ENCODE measurements at places on chromosomes 11 and 22.

GRCh38 chr11:96339706-96340554 lies 3.1 kb downstream of the MAML2 start:
- no peak for DNase-seq

DNA sequence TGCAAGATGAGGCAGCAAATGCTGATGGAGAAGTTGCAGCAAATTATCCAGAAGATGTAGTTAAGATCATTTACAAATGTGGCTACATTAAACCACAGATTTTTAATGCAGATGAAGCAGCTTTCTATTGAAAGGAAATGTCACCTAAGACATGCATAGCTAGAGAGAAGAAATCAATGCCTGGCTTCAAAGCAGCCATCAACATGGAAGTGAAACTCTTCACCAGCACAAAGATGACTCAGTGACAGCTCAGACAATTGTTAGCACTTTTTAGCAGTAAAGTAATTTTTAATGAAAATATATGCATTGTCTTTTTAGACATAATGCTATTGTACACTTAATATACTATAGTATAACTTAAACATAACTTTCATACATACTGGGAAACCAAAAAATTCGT lies 71.4 kb downstream of the FANCF start:
- DNase-seq = no peak

DNA sequence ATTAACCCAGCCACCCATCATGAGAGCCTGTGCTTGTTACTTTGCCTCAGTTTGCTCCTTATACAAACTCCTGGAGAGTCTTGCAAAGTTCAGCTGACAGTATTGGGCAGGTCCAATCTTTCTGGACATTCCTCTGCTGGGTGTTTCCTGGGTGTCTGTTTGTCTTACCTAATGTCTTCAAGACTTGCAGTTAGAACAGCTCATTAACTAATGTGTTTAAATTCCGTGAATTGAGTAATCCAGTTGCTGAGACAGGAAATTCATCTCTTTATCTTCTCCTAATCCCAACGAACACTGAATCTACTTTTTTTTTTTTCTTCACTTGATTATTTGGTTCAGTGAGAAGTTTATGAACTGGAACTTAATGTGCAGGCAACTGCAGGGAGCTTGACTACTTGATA lies 20.6 kb downstream of the BCO2 start:
- no peak for DNase-seq

DNA sequence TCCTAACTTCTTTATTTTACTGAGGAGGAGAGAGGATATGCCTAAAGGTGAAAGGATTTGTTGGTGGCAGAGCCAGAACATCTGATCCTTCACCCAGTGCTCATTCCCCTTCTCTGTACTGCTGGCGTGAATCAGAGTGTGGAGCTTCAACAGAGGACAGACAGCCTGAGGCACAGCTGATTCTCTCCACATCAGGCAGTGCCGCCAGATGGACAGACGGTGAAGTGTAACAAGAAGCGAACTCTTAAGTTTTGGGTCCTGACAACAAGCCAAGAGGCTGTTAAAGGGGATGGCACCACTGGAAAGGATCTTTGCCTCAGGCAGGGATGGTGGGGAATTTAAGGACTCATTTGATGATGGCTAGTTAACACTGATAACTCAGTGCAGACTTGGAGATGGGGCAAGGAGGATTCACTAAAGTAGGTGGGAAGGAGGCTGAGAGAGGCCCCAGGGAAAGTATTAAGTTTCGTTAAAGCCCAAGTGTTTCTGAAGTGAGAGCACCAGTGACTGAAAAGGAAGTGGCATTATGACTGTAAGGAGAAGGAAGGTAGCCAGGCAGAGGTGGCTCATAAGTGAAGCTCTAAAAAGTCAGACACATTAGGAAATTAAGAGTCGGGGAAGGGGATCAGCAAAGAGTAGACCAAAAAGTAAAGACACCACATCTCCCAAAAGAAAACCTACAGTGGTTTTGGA lies 81.3 kb downstream of the CLPB start:
- peak; percentile 40 for DNase-seq

- no peak for DNase-seq
Measured at GRCh38 chr11:74403607-74404321, 5.5 kb upstream of the PGM2L1 start.

DNA sequence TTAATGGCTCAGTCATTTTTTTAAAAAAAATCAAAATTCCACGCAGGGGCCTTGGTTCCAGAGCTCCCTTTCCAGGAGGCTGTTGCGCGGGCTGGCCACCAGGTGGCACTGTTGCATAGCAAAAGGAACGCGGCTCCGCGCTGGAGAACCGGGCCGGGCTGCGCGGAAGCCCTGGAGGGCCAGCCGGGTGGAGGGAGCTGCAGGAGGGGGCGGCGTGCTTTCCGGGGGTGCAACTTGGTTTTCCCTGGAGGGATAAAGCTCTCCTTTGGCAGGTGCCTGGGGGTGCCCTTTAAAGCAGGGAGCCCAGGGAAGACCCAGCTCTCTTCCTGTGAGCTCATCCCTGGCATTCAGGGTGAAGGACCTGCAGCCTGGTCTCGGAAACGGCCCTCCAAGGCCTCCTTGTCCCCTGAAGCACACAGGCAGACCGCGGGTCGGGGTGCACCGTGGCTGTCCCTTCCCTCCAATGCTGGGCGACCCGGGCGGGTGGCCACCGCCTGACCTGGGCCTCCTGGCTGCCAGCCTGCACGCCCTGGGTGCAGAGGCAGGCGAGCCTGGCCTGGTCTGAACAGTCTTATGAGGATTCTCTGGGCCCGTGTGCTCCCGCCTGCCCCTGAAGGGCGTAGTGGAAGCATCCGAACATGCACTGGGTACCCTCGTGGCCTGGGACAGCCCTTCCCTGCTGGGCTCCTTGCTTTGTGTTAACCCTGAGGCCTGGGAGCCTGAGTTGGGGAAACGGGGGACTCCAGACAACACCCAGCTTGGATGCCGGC lies 23.4 kb downstream of the KRTAP5-5 start:
- peak; percentile 14 for DNase-seq

GRCh38 chr11:1817000-1817399 lies 17.8 kb upstream of the SYT8 start:
- DNase-seq = no peak

DNA sequence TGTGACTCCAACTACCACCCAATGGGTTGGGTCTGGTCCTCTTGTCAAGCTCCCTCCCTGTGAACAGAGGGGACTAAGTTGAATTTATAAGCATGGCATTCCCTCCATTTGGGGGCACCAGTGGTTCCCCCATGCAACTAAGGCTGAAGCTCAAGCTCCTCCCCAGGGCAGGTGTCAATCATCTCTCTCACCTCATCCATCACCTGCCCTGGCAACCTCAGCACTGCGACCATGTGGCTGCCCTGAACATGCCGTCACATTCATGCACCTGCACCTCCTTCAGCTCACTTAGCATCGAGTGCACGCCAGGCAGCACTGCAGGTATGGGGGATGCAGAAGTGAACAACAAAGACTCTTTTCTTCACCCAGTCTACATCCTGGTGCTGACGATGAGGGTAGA lies 799.3 kb downstream of the TBC1D22A start:
- no peak for DNase-seq

- DNase-seq = no peak
Measured at GRCh38 chr11:61912530-61912898, 4.9 kb downstream of the RAB3IL1 start.

DNA sequence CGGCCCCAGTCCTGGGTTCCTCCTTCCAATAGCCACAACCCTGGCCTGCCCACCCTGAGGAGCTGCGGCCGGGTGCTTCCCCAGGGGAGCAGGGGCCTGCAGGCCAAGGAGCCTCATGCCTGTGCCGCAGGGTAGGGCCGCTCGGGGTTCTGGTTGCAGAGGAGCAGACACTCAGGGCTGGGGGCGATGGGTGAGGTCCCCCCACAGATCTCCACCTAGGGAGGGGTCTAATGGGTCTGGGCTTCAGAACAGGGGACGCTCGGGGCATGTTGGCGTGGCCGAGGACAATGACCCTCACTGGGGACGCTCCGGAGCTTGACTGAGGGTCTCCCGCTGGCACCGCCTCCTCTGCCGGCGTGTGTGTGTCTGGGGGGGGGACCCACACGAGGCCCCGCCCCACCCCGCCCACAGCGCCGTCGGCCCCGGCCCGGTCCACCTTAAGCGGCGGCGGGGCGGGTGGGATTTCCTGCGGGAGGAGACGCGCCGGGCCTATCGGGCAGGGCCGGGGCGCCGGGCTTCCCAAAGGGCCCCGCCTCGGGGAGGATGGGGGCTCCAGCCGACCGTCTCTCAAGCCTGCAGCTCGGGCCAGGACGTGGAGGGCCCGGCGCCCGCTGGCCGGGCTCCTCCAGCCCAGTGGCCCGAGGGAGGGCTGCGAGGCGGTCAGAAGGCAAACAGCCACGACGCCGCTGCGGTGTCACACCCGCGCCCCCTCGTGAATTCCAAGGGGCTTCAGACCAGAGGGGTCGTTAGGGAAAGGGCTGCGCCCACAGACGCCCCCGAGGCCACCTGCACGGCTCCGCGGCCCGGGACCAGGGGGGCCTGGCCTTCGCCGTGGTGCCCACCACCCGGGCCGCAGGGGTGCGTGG lies 640 bp upstream of the ZDHHC8 start:
- DNase-seq = peak; percentile 73

GRCh38 chr11:58647866-58648265 lies 25.4 kb downstream of the CNTF start:
- DNase-seq = no peak

GRCh38 chr11:75430714-75431532 lies 2.1 kb downstream of the KLHL35 start:
- no peak for DNase-seq

GRCh38 chr22:31162015-31162765 lies 2.2 kb downstream of the RNF185 start:
- no peak for DNase-seq

DNA sequence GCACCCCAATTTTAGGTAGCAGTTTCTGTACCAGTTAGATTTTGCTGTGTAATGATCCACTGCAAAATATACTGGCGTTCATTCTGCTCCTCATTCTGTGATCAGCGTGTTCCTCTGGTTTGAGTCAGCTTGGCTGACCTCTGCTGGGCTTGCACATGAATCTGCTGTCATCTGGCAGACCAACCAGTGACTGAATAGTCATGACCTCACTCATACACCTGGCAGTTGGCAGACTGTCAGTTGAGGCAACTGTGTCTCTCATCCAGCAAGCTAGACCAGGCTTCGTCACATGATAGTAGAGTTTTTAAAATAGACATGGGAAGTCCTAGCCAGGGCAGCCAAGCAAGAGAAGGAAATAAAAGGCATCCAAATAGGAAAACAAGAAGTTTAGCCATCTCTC lies 316.3 kb upstream of the LARGE1 start:
- no peak for DNase-seq

DNA sequence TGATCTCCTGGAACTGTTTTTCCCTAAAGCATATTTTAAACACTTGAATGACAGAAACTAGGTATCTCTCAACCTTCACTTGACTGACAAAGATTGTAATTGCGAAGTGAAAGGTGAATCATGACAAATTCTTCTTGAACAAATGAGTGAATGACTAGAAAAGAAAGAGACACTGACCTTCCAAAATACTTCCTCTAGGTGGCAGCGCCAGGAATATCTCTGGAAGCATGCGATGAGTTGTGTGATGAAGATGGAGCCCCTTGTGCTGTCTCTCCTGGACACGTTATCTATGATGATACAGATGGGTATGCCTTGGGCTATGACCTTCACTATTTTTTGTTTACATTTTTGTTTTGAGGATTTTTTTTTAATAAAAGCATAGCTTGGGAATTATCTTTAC lies 7.0 kb upstream of the CASP12 start:
- no peak for DNase-seq

GRCh38 chr11:6666302-6667183 lies 10.9 kb upstream of the DCHS1 start:
- DNase-seq = no peak

DNA sequence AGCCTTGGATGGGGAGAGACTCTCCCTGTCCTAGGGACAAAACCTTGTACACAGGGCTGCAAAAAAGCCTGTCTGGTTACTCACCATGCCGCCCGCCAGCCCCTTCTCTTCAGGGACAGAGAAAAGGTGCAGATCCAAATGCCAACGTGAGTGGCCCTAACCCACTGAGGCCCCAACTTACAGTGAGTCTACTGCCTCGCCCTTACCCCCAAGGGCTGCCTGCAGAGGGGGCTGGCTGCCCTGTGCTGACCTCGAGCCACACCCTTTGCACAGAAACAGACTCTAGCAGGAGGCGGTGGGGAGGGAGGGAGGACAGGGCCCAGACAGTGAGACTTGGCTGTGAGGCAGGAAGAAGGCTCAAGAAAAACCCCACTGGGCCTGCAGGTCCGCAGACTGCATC lies 13.6 kb upstream of the CHST1 start:
- DNase-seq = no peak

DNA sequence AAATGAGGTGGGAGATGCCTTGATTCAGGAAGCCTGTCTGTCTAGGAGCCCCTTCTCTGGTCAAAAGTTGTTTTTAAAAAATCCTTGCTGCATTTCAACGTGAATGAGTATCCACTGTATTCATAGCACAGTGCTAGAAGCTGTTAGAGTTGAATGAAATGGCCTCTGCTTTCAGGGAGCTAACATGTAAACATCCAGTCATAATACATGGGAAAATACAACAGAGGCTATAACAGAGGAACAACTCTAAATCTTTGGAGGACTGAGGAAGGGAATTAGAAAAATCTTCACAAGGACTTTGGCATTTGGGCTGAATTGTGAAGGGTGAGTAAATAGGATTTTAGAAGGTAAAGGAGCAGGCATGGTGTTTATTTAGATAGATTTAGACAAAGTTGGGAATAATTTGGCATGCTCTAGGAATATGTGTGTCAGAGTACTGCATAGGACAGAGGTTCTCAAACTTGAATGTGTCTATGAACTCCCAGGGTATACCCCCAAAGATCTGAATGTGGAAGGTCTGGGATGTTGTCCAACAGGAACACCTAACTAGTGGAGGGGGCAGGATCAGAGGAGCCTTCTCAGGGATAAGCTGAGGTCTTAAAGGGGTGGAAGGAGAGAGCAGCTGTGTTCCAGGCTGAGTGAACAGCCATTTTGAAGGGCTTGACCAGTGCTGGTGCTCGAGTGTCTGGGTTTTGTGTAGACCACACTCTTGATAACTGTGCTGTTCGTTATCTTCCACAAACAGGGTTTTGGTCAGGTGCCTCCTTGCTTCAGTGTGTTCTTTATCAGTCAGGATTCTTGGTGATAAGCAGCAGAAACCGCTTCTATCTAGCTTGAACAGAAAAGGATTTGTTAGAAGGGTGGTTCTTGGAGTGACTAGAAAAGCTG lies 12.7 kb downstream of the SREBF2 start:
- no peak for DNase-seq

Measured in hypothalamus (tissue), 51 donors.